ENCODE measurements at places on chromosomes 5 and 9.

DNA sequence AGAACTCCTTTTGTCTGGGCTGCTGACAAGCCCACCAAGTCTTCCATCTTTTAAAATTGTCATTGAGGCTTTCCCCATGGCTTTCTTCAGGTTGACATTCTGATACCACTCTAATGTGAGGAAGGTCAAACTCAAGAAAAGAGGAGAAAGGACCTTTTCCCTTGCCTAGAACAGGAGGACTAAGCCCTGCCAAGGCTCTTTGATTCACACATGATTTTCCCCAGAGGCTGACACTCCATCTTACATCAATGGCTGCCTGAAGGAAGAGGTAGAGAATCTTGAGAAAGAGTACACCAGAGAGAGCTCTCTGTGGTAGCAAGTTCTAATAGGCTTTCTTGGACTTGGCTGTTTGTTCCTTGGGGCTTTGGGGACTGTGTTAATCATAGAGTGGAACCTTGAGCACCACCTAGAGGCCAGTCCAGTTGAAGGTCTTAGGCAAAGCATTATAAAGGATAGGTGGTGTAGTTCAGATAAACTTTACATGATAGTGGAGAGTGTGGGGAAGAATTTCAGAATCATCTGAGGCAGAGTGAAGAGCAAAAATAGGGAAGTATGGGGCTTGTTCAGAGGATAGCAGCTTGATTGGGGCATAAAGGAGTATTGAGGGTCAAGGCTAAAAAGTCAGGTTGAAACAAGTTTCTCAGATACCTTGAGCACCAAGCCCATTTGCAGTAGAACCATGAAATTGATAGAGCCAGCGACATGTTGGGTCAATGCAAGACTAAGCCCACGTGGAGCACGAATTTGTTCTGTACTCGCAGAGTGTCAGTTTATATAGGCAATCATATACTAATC, 36.7 kb downstream of the NDFIP1 start:
- DNase-seq = peak; percentile 42

GRCh38 chr9:114799925-114800324, 5.9 kb downstream of the TNFSF15 start:
- DNase-seq = no peak

DNA sequence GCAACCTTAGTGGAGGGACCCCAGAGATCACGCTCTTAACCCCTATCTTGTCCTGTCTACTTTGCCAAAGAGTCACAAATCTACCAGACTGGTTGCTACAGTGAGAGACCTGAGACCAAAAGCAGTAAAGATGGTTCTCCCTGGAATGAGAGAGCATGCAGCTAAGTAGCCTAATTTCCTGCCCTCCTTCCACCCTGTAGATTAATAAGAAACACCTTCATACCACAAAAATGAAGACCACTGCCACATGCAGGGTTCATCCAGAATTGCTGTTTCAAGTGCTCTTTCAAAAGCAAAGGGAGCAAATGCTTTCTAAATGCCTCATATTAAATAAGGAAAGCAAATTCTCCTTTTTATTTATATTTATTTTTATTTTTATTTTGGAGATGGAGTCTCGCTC, 119.1 kb downstream of the UGCG start:
- no peak for DNase-seq

GRCh38 chr5:164959761-164960160, 1454.3 kb downstream of the MAT2B start:
- DNase-seq = no peak

DNA sequence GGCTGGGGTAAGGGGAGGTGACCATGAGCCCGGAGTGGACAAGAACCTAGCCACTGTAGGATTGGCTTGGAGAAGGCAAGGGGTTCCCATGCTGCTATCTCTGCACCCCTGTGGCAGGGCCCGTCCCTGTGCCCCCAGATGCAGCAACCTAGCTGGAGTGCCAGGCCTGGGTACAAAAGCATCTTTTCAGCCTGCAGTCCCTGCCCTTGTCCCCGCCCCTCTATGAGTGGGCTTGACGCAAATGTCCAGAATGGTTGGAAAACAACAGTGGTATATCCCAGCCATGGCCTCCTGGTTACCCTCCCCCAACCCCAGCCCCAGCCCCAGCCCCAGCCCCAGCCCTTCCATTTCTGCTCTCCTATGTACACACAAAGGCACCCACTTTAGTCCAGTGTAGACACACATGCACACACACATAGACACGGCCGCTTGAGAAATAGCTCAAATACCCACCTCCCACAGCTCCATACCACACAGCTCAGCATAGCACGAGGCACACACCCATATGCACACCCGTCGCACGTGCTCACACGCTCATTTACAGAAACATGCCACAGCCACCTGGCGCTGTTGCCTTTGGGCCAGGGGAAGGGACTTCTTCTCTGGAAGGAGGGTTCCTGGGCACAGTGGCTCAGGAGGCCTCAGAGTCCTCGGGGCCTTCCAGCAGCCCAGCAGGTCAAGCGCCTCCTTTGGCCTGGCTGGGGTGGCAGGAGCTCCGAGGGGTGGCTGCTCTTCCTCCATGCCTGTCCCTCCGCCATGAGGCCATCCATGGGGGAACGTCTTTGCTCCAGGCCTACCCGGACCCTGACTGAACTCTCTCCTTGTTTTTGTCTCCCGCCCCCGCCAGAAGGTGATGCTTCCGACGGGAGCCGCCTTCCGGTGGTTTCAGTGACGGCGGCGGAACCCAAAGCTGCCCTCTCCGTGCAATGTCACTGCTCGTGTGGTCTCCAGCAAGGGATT, 34.1 kb downstream of the CXXC5 start:
- DNase-seq = no peak

DNA sequence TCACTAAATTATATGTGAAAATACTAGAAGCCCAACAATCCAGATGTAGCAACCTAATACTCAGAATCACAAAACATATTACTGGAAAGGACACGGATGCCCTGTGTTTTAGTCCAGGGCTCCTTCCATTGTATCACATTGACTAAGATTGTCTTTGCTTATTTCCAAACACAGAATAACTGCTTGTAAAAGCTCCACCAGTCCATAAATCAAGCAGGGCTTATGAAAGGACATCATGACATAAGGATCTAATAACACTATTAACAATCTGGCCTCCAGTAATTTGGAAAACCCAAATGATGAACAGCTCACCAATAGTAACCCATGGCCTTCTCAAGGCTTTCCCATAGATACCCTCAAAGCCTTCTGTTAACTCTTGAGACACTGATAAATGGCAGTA, 39.8 kb downstream of the WDR41 start:
- DNase-seq = no peak

- DNase-seq = no peak
Measured at GRCh38 chr5:22970491-22970890, 117.3 kb upstream of the CDH12 start.

- DNase-seq = no peak
Measured at GRCh38 chr5:23332650-23333251, 174.7 kb upstream of the PRDM9 start.

DNA sequence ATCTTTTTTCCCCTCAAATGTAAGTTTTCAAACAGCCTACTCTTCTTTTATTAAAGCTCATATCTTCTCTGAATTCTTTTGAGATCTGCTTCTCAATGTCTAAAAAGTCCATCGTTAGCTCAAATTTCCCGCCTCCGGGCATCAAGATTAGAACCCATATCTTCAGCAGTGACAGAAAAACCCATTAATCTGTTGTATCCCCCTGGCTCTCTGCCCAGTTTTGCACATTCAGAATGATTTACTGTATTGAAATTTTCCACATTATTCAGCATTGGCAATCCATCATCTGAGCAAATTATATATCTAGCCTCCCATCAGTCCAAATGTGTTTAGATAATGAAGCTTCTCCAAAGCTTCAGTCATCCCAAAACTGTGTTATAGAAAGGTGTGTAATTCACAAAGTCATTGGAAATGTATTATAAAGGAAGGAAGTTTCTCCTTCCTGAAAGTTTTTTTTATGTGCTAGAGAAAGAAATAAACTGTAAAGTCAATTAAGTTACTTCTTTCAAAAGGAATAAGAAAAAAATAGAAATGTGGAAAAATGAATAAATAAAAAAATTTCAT, 849.9 kb downstream of the MAT2B start:
- no peak for DNase-seq

All from stimulated activated CD8-positive, alpha-beta memory T cell treated with anti-CD3 and anti-CD28 coated beads, Interleukin-2, amount 100 ng/mL, for 1 hour (primary cell).